ENCODE measurements at places on chromosomes 11 and 22.

DNA sequence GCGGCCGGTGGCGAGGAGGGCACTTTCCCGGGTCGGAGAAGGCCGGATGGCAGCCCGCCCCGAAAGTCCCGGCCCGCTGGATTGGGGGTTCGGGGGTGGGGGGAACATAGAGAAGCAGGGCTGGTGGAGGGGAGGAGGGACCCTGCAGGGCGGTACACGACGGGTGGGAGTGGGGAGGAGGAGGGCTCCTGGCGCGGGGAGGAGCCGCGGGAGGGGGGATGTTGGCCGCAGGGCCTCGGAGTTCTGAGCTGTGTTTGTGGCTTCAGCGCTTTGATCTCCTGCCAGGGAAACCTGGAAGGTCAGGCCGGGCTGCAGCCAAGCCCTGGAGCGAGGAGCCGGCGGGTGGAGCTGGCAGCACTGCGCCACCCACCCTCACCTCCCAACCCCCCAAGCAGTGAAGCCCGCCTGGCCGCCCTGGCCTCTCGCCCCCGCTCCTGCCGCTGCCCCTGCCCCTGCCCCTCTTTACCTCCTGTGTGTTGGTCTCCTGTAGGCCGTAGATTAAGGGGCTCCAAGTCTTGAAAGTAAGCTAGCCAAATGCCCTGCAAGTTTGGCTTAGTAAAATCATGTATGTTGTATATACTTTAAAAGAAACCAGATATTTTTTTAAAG is 30.9 kb downstream of the C22orf31 start:
- no peak for DNase-seq

DNA sequence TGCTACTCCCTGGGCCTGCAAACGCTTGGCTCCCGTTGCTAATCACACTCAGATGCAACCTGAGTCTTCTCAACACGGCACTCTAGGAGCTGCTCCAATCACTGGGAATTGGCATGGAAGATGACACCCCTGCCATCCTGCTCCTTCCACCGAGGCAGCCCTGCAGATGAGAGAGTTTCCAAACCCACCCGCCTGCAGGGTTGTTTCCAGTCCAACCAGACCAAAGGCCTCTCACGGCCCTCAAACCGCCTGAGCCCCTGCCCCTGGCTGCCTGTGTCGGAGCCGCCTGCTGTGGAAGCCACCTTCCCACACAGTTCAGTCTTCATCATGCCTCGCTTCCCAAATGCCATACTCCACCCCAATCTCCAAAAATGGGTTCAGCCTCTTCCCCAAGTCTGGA is 36.8 kb upstream of the TP53I11 start:
- no peak for DNase-seq

DNA sequence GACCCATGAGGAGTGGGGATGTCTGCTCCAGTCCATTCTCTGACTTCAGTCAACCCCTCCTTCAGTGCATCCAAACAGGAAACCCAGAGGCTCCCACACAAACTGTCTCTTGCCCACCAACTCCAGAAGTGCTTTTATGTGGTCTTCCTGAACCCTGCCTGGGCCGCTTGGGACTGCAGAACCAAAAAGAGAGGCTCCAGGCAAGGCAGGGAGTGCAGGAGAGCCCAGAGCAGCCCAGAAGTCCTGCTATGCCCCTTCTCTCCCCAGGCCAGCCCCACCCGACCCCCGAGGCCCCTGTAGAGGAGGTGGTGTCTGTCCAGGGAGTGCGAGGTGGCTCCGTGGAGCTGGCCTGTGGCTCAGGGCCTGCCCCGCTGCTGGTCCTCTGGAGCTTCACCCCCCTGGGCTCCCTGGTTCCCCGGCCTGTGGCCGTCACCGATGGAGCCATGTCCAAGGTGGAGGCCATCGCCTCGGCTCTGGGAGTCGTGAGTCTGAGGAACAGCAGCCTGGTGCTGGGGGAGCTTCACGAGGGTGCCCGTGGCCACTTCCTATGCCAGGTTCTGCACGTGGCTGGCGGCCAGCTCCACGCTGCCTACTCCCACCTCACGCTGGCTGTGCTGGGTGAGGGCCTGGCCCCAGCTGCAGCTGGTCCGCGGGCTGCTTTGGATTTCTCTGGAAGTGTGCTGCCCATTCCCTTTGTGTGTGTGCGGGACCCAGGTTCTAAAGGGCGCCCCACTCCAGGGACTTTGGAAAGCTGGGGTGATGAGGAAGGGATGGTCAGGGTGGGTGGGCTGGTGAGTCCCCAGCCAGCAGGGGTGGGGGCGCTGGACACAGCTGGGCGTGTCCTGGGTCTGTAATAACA is 1.8 kb downstream of the VSIG10L2 start:
- no peak for DNase-seq

GRCh38 chr11:44010789-44011251 is 37.0 kb upstream of the ACCSL start:
- no peak for DNase-seq

DNA sequence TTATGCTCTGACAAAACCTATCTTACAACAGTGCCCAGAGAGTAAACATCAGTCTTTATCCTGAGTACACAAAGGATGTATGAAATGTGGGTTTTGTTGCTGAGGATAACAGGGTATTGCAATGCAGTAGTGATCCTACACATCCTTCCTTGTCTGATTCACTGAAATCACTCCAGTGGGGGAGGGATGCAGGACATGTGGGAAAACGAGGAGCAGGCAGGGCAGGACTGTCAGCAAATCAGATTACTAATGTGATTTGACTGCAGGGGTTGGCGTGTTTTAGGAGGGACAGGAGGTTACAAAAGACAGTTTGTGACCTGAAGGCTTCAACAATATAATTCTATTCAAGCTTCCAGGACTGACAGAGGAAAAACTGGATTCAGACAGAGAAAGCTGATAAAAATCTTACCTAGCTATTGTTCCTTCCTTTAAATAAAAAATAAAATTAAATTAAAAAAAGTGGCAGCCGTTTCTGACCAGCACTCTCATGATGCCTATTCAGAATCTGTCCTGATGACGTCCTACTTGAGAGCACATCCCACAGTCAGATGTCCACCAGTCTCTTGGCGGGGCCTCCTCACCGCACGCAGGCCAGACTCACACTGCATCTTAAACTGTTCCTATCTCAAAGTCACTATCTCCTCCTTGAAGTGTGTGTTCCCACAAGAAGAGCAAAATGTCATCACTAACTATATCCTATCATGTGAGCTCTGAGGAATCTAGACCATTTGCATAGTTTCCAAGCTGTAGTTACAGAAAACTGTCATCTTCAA is 50.6 kb upstream of the MN1 start:
- no peak for DNase-seq

- DNase-seq = no peak
Measured at GRCh38 chr11:123056835-123057491, 5.0 kb downstream of the HSPA8 start.

GRCh38 chr22:24190596-24191208 is 9.4 kb downstream of the SUSD2 start:
- no peak for DNase-seq

DNA sequence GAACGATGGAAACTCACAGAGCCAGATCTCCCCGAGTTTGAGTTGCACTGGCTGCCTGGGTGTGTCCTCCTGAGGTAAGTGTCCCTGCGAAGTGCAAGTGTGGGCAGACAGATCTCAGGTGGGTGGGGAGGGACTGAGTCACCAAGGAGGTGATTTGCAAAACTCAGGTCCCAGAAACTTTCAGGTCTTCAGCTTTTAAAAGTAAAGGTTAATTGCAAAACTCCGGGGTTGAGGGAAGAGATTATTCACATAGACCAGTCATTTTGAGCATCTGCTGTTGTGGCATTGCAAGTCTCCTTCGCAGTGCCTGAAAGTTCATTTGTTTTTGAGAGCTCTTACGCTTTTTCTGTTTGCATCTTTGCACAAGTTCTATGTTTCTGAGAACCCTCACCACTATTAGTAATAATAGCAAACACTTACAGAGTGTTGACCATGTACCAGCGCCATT is 7.1 kb downstream of the CD44 start:
- DNase-seq = no peak

GRCh38 chr11:103594283-103594682 is 442.2 kb upstream of the DDI1 start:
- DNase-seq = no peak

GRCh38 chr11:108734956-108735559 is 70.2 kb downstream of the DDX10 start:
- DNase-seq = peak; percentile 22

- no peak for DNase-seq
Measured at GRCh38 chr11:26997378-26997777, 3.5 kb downstream of the FIBIN start.

GRCh38 chr11:131354251-131354701 is 16.1 kb upstream of the NTM start:
- DNase-seq = no peak

DNA sequence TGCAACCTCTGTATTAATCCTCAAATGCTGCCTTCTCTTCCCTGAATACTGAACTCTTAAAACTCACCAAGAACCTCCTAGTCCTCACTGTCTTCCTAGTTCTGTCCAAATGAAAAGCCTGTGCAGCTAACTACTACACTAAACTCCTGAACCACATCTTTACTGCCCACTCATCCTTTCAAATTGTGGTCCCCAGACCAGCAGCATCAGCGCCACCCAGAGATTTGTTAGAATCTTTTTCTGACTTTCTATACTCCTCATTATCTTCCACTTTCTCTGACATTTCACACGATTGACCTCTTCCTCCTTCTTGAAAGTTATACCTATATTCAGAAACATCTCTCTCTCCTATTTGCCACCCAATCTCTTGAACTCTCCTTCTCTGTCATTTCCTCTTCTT is 461.3 kb downstream of the DLG2 start:
- no peak for DNase-seq

DNA sequence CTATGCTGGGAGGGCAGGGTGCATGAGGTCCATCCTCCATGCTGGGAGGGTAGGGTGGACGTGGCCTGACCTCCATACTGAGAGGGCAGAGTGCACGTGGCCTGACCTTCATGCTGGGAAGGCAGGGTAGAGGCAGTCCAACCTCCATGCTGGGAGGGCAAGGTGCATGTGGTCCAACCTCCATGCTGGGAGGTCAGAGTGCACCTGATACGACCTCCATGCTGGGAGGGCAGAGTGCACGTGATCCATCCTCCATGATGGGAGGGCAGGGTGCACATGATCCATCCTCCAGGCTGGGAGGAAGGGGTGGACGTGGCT is 622.2 kb downstream of the BRD1 start:
- no peak for DNase-seq

- DNase-seq = no peak
Measured at GRCh38 chr11:75262961-75263852, 22.6 kb downstream of the TPBGL start.

- no peak for DNase-seq
Measured at GRCh38 chr11:106879832-106880546, 138.3 kb downstream of the GUCY1A2 start.

DNA sequence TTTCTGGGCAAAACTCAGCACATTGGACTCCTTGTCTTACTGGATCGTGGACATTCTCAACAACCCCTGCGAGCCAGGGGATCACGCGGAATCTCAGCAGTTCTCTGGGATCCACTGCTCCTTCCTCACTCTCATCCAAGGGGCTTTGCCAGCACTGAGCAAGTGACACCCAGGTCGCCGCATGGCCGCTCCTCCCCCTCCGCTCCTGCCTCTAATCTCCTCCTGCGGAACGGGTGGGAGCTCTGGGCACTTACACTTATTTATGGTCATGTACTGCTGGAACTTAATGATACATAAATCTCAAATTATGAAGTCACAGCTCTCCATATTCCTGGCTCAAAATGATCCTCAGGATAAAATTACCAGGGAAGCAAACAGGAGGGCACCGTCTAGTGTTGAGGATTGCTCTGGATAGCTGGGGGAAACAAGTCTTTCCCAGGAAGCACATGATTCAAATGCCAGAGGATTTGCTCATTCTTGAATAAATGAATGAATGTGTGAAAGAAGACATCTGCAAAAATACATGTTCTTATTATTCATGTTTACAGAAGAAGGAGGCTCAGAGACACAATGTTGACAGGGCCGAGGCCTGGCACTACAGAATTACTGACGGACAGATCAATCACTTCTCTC is 1077.3 kb downstream of the TBC1D22A start:
- DNase-seq = no peak

GRCh38 chr11:102343809-102344208 is 3.2 kb upstream of the BIRC2 start:
- no peak for DNase-seq

DNA sequence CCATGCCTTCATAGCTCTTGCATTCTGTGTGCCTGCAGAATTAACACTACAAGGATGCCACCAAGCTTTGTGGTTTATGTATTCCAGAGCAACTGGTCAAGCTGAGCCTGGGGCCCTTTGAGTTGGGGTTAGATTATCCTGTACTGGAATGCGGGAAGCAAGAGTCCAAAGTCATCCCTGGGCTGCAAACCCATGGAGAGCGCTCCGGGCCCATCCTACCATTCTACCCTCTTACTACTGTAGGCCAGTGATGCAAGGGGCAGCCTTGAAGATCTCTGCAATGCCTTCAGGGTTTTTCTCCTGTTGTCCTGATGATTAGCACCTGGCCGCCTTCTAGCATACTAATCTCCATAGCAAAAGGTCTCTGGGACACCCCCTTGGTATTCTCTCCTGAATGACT is 51.3 kb downstream of the TUG1 start:
- DNase-seq = no peak

DNA sequence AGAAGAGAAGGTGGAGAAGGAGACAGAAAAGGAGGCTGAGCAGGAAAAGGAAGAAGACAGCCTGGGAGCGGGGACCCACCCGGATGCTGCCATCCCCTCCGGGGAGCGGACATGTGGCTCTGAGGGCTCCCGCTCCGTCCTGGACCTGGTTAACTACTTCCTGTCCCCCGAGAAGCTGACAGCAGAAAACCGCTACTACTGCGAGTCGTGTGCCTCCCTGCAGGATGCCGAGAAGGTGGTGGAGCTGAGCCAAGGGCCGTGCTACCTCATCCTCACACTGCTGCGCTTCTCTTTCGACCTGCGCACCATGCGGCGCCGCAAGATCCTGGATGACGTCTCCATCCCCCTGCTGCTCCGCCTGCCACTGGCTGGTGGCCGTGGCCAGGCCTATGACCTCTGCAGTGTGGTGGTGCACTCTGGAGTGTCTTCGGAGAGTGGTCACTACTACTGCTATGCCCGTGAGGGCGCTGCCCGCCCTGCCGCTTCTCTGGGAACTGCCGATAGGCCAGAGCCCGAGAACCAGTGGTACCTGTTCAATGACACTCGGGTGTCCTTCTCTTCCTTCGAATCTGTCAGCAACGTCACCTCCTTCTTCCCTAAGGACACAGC is 21.4 kb downstream of the USP35 start:
- DNase-seq = no peak

- DNase-seq = no peak
Measured at GRCh38 chr11:90243534-90243933, 20.7 kb upstream of the CHORDC1 start.

- no peak for DNase-seq
Measured at GRCh38 chr11:108680271-108680670, 15.4 kb downstream of the DDX10 start.

DNA sequence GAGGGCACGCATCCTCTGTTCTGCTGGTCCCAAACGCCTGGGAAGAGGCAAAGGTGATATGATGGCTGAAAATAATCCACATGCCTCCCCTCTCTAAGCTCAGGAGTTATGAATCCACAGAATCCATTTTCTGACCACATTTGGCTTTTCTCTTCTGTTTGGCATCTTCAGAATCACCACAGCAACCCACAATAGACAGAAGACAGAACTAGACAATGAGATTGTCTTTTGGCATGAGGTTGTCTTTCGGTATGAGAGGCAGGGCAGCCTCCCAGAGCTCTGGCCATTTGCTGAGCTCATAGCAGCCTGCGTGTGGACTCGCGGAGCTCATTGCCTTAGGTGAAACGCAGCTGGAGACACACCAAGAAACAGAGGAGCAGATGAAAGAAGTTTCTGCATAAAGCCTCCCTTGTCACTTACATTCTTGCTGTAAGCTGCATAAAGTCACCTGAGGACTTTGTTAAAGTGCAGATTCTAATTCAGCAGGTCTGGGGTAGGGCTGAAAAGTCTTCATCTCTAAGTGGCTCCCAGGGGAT is 868.0 kb downstream of the NTM start:
- no peak for DNase-seq
